DND-41 (cell line): ENCODE measurements at places on chromosomes 1 and 21.

GRCh38 chr21:25925064-25925800 lies 190.5 kb downstream of the GABPA start:
- no peaks in the 10 kb centered on the region for H3K4me1 ChIP-seq
- no peaks in the 10 kb centered on the region for H3K36me3 ChIP-seq
- no peak for DNase-seq
- H3K27ac ChIP-seq = no peak overlapping the region
- no peak overlapping the region for H3K4me3 ChIP-seq

GRCh38 chr1:39617488-39618049 lies 21.9 kb downstream of the HEYL start:
- H3K27ac ChIP-seq = no peak overlapping the region
- H3K4me3 ChIP-seq = no peak overlapping the region
- DNase-seq = no peak
- no peaks in the 10 kb centered on the region for H3K4me1 ChIP-seq
- H3K27me3 ChIP-seq = peaks cover 3% of the 10 kb centered on the region
- H3K36me3 ChIP-seq = no peaks in the 10 kb centered on the region

- H3K36me3 ChIP-seq = no peaks in the 10 kb centered on the region
- no peak overlapping the region for H3K4me3 ChIP-seq
These were observed 157.6 kb upstream of the SOD1 start for GRCh38 chr21:31501926-31502325.

DNA sequence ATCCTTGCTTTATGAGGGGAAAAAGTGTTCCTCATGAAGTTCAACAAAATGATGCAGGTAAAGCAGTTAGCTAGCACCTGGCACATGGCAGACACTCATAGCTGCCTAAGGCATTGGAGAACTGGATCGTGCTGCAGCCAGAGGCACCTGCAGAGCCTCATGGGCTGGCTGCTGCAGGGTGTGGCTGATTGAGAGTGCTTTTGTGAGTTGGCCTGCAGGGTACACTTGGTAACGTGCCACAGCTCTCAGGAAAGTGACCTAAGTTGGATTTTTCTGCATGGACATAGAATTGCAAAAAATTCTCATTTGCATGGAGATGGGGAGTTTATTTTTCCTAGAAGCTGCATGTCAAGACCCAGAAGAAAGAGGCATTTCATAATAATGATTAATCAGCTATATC lies 31.6 kb upstream of the IL20 start:
- no peaks in the 10 kb centered on the region for H3K4me1 ChIP-seq
- no peaks in the 10 kb centered on the region for H3K36me3 ChIP-seq
- DNase-seq = no peak
- H3K4me3 ChIP-seq = no peak overlapping the region

DNA sequence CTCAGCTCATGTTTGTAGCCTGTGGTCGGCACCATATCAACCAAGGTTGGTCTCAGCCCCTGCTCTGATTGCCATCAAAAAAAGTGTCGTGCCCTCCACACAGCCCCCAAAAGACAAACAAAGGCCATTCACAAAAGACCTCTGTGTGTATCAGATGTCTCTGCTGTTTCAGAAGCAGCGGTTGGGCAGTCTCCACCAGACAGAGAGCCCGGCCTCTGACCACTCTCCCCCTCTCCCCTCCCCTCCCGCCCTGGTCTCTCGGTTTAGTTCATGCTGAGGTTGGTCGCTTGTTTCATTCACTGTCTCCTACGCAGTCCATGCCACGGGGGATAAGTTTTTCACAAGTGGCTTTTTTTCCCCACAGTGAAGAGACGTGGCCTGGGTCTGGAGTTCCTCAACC lies 27.1 kb downstream of the ACTA1 start:
- H3K36me3 ChIP-seq = no peaks in the 10 kb centered on the region
- H3K27ac ChIP-seq = no peak overlapping the region
- H3K27me3 ChIP-seq = peaks cover 5% of the 10 kb centered on the region
- no peak for DNase-seq

GRCh38 chr1:207941665-207942064 lies 30.7 kb upstream of the CD34 start:
- peaks cover 23% of the 10 kb centered on the region for H3K27me3 ChIP-seq
- no peaks in the 10 kb centered on the region for H3K4me1 ChIP-seq
- H3K4me3 ChIP-seq = no peak overlapping the region
- no peaks in the 10 kb centered on the region for H3K36me3 ChIP-seq
- DNase-seq = no peak
- no peak overlapping the region for H3K27ac ChIP-seq

GRCh38 chr1:89407360-89407759 lies 43.5 kb downstream of the GBP6 start:
- no peak for DNase-seq
- H3K27ac ChIP-seq = no peak overlapping the region; the same call in 1 of the 2 replicates
- no peaks in the 10 kb centered on the region for H3K27me3 ChIP-seq
- no peak overlapping the region for H3K4me3 ChIP-seq
- peaks cover 9% of the 10 kb centered on the region for H3K4me1 ChIP-seq

GRCh38 chr1:89698624-89699023 lies 65.7 kb downstream of the LRRC8C start:
- no peak overlapping the region for H3K4me3 ChIP-seq
- H3K4me1 ChIP-seq = peaks cover 74% of the 10 kb centered on the region
- H3K36me3 ChIP-seq = peaks cover 3% of the 10 kb centered on the region; the same call in 1 of the 2 replicates
- DNase-seq = no peak
- peak overlapping the region; percentile 63 for H3K27ac ChIP-seq
- H3K27me3 ChIP-seq = no peaks in the 10 kb centered on the region

- peak overlapping the region; percentile 93 for H3K27ac ChIP-seq
- peak overlapping the region; percentile 77 for H3K4me3 ChIP-seq
- H3K27me3 ChIP-seq = no peaks in the 10 kb centered on the region
- DNase-seq = no peak
These were observed 813 bp upstream of the DEDD start for GRCh38 chr1:161133220-161133740.

DNA sequence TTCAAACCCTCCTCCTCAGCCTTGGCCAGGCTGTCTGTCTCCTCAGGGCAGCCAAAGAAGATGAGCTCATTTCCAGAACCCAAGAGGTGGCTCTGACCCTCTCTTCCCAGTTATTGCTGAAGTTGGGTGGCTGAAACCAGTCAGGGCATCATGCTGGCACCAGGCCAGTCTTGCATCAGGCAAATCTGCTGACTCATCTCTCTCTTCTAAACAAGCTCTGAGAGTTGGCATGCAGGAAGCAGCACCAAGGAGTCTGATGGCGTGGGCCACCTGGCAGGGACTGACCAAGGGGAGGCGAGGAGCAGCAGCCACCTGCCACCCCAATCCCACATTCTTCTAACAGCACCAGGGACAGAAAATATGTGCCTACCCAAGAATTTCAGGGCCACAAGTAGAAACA lies 104.8 kb upstream of the ATP1A1 start:
- no peak overlapping the region for H3K27ac ChIP-seq
- no peaks in the 10 kb centered on the region for H3K36me3 ChIP-seq
- H3K4me3 ChIP-seq = no peak overlapping the region
- H3K4me1 ChIP-seq = peaks cover 4% of the 10 kb centered on the region; the same call in 1 of the 2 replicates
- H3K27me3 ChIP-seq = no peaks in the 10 kb centered on the region

- H3K27ac ChIP-seq = no peak overlapping the region
- no peaks in the 10 kb centered on the region for H3K4me1 ChIP-seq
- DNase-seq = no peak
- H3K36me3 ChIP-seq = no peaks in the 10 kb centered on the region
- no peak overlapping the region for H3K4me3 ChIP-seq
These were observed 2.4 kb downstream of the IGSF21 start for GRCh38 chr1:18109756-18110597.

DNA sequence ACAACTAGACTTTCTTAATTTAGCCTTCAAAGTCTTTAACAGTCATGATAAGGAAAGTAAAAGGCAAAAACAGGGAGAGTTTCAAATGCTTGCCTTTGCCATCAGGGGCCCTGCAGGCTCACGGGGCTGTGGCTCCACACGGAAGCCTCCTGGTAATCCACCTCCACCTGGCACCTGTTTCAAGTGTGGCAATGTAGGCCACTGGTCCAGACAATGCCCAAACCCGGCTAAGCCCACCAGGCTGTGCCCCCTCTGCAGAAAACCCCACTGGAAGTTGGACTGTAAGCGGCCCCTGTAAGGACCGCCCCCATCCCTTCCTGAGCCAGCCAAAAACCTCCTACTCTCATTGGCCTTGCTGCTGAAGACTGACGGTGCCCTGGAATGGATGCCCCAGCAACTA lies 32.5 kb downstream of the VN1R5 start:
- no peaks in the 10 kb centered on the region for H3K27me3 ChIP-seq
- no peaks in the 10 kb centered on the region for H3K4me1 ChIP-seq
- H3K27ac ChIP-seq = no peak overlapping the region
- no peaks in the 10 kb centered on the region for H3K36me3 ChIP-seq

GRCh38 chr1:210412240-210412639 lies 83.5 kb downstream of the HHAT start:
- no peak overlapping the region for H3K4me3 ChIP-seq
- H3K27me3 ChIP-seq = no peaks in the 10 kb centered on the region
- no peaks in the 10 kb centered on the region for H3K4me1 ChIP-seq

DNA sequence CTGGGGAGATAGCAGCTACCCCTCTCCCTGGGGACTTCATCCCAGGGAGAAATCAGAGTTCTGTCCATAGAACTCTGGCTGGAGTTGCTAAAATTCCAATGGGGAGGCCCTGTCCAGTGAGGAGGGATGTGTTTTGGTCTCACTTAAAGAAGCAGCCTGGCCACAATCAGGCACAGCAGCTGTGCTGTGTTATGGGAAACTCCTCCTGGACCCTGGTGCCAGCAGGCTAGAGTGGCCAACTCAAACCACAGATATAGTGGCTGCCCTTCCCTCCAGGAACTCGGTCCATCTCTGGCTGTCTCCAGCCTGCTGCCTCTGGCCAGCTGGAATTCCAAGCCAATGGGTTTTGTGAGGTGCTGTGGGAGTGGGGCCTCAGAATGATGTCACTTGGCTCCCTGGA lies 37.4 kb upstream of the SAMD11 start:
- H3K36me3 ChIP-seq = no peaks in the 10 kb centered on the region
- DNase-seq = no peak
- peaks cover 16% of the 10 kb centered on the region for H3K27me3 ChIP-seq
- H3K27ac ChIP-seq = no peak overlapping the region
- no peaks in the 10 kb centered on the region for H3K4me1 ChIP-seq
- H3K4me3 ChIP-seq = no peak overlapping the region

DNA sequence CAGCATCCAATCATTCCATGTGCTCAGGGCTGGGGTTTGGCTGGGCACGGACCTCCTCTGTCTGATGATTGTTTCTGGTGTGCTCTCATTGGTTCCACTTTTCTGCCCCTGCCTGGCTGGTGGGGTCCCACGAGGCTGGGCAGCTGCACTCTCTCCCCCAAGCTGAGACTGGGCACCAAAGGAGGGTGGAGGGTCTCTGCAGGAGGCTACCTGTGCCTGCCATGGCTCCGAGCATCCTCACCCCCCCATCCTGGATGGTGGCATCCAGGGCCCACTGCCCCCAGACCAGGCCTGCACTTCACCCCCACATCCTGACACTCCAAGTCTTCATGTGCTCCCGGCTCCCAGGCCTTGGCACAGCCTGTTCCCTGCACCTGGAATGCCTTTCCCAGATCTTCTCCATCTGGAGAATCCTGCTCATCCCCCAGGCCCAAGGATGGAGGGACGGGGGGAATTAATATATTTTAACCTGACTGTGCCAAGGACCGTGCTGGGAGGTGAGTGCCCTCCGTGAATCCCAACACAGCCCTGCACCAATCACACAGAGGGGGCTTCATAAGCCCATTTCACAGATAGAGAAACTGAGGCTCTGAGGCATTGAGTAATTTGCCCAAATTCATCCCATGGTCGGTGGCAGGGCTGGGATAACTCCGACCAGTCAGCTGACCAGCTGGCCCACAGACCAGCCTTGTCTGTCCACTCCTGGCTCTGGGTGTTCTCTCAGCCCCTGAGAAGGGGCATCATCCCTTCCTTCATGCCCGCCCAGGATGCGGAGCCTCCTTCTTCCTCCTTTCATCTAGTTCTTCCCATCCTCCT lies 403.4 kb downstream of the MATN1 start:
- no peak overlapping the region for H3K4me3 ChIP-seq
- H3K36me3 ChIP-seq = no peaks in the 10 kb centered on the region
- DNase-seq = no peak
- H3K27me3 ChIP-seq = no peaks in the 10 kb centered on the region
- no peak overlapping the region for H3K27ac ChIP-seq

DNA sequence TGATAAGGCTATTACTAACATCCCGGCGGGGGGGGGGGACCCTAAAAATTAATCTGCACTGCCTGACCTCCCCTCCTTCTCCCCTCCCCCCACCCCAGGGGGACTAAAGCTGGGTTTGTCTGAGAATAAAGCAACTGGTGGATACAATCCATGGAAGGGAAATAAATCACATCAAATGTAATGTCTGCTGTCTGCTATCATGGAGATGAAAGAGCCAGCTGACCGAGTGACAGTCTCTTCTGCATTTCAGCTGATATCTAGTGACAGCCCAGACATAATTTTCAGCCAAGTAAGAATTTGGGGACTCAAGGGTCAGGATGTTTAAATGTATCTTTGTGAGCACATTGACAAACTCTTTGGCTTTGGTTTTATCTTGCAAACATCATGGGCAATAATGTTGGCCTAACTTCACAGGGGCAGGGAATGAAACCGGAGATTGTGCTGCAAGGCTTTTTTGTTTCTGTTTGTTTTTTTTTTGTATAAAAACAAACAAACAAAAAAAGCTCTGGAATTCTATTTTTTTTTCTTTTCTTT lies 44.7 kb downstream of the HTR6 start:
- H3K36me3 ChIP-seq = no peaks in the 10 kb centered on the region
- no peak overlapping the region for H3K27ac ChIP-seq
- H3K4me3 ChIP-seq = no peak overlapping the region
- H3K4me1 ChIP-seq = no peaks in the 10 kb centered on the region
- no peak for DNase-seq

- no peak for DNase-seq
- H3K4me1 ChIP-seq = peaks cover 31% of the 10 kb centered on the region
- H3K27me3 ChIP-seq = no peaks in the 10 kb centered on the region
- H3K4me3 ChIP-seq = no peak overlapping the region
These were observed 3.8 kb downstream of the IFI44L start for GRCh38 chr1:78624035-78624434.

DNA sequence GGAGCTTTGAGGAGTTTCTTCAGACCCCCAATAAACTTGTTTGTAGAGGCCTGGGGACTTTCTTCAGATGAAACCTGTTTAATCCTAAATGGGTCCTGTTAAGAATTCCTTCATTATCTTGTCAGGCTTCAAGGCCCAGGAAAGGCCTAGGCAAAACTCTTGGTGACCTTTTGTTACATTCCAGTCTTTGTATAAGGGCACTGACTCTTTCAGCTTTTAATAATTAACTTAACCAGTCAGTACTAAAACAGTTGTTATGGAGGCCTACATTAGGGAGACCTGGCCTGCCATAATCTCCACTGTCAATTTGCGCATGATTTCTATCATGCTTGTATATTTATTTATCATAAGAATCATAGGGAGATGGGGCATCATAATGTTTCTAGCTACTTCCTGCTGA lies 110.2 kb downstream of the FCRL5 start:
- H3K36me3 ChIP-seq = no peaks in the 10 kb centered on the region
- no peak overlapping the region for H3K4me3 ChIP-seq
- peaks cover 6% of the 10 kb centered on the region for H3K27me3 ChIP-seq
- no peaks in the 10 kb centered on the region for H3K4me1 ChIP-seq
- H3K27ac ChIP-seq = no peak overlapping the region
- DNase-seq = no peak
